ENCODE measurements at places on chromosomes 3 and 15.

DNA sequence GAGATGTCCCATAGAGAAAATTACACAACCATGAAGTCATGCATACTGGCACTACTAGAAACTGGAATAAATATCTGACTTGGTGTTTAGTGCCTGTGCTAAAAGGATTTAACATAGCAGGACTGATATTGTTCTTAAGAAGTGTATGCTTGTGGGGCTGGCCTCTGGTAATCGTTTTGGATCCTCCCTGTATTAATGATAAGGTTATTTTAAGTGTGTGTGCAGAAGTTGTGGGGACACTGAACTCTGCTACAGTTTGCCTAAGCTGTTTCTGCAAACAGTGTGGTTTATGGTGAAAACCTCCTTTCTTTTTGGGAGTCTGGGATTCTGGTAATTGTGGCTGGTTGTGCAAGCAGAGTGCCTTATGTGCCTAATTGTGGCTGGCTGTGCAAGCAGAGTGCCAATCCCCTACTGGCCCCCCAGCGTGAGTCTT, 120.8 kb downstream of the CLASP2 start:
- DNase-seq = no peak

DNA sequence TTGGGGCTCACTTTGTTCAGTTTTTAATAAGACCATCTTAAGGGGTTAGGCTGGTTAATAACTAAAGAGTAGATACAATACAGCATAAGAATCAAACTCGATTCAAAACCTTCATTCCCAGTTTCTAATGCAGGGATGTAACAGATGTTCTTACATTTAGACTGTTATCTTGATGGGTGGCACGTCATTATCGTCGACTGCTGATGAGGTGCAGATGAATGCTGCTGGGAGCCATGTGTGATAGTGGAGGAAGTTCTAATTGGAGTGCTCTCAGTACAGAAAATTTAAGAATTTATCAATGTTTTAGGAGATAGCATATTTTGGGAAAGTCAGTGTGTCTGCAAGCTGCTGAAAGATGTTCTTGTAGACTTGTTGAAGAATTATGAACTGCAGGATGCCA, 331.5 kb downstream of the PTPRG start:
- DNase-seq = no peak

- no peak for DNase-seq
These were observed 57.8 kb upstream of the PLSCR4 start for GRCh38 chr3:146308682-146309081.

- no peak for DNase-seq
These were observed 147.7 kb downstream of the CD47 start for GRCh38 chr3:107942951-107943749.

DNA sequence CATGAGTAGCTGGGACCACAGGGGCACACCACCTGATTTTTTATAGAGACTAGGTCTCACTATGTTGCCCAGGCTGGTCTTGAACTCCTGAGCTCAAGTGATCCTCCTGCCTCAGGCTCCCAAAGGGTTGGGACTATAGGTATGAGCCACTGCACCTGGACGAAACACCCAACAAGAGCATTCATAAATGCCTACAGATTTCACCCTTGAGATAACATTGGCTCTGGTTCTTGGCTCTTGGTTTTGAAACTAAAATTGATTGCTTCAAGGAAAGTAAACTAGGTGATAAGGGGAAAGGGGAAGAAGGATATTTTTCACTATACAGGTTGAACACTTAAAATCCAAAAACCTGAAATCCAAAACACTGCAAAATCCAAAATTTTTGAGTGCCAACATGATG, 10.3 kb downstream of the AP3S2 start:
- no peak for DNase-seq

DNA sequence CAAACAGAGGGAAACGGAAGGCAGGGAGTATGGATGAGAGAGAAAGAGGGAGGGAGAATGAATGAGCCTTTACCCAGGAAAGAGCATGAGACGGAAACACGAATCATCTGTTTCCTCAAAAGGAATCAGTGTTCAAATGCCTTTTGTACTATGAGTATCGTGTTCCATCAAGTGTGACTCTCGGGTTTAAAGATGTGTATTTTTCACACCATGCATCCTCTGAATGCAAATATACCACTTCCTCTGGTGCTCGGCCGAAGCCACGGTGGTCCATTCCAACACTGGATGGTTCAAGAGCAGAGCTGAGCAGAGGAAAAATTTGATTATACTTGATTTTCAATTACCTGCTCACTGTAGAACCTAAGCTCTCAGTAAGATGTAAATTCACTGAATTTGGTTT, 505.1 kb downstream of the MECOM start:
- DNase-seq = no peak

- no peak for DNase-seq
These were observed 108.7 kb upstream of the ALDH1A3 start for GRCh38 chr15:100770661-100771584.

- peak; percentile 22 for DNase-seq
These were observed 245.1 kb upstream of the NAALADL2 start for GRCh38 chr3:174614036-174614435.

DNA sequence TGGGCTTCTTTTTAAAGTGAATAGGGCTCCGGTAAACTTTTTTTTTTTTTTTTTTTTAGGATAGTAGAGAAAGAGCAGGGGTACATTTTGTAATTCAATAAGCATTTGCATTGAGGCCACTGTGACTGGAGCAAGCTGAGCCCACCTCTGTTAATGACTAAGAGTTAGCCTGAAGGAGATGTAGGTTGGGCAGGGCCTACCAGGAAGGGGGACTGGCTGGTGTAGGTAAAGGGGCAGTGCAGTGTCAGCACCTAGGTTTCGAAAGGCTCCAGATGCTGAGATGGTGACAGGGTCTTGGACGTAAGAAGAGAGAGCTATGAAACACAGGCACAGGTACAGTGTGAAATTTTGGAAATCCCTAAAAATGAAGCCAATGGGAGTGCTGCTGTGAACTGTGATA, 30.7 kb downstream of the LPP start:
- DNase-seq = no peak

GRCh38 chr3:122397201-122397600, 13.2 kb downstream of the FAM162A start:
- DNase-seq = no peak

DNA sequence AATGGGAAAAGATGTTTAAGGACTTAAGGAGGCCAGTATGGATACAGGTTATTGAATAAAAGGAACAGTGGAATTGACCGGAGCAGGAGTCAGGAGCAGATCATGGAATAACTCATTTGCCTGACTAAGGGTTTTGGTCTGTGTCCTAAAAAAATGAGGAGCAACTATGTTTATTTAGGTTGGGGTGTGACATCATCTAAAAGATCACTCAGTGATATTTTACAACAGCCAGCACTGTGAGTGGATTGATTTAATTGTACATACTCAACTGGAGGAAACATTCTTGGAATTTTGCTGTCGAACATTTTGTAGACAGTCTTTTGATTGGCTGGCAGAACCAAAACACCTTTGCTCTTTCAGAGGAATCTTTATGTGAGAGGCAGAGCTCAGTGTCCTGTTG, 348.6 kb upstream of the CDIN1 start:
- DNase-seq = no peak

GRCh38 chr3:184911570-184911969, 99.6 kb downstream of the VPS8 start:
- no peak for DNase-seq

GRCh38 chr15:88699861-88700260, 61.0 kb downstream of the ISG20 start:
- no peak for DNase-seq

DNA sequence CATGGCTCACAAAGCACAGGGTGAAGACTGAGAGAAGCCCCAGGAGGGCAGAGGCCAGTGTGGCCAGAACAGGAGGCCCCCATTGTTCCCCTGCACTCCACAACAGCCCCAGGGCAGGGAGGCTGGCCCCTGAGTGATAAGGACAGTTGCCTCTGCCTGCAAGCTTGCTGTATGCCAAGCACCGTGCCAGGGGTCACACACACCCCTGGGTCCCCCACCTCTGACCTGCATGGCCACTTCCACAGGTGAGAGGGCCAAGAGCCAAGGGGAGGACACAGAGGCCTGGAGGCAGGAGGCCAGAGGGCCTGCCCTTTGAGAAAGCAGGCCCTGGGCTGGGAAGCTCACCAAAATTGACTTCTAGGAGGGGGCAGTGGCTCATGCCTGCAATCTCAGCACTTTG, 23.7 kb downstream of the ATRIP start:
- no peak for DNase-seq

- no peak for DNase-seq
These were observed 245.2 kb upstream of the IGF1R start for GRCh38 chr15:98403169-98403568.

- DNase-seq = no peak
These were observed 49.8 kb upstream of the SLC4A7 start for GRCh38 chr3:27533718-27534573.

DNA sequence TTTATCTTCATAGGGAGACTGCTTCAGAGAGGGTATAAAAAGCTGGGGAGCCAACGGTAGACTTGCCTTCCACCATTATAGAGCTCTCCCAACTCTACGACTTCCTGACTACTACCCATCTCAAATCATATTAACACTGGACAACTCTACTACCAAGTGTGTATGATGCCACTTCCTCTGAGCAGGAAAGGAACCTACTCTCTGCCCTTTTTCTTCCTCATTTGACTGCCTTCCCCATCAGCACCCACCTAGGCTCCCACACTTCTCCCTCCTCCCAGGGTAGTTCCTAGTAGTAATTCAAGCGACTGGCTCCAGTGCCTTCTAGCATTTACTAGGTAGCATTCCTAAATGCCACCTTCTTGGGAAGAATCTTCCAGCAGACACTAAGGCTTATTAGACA, 24.5 kb upstream of the TBL1XR1 start:
- no peak for DNase-seq

DNA sequence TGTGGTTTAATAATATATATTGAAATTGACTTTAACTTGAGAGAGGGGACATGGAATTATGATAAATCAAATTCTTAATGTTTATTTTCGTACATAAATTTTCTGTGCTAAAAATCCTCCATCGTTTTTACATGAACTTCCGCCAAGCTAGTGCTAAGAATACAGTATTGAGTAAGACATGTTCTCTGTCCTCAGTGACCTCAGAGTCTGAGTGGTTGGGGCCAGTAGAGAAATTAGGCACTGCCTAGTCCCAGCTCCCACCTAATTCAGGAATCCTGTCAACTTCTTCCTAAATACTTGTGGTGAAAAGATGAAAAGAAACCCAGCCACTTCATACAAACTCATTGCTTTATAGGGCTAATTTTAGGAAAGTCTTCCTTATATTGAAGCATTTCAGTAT, 110.3 kb downstream of the PPP2R3A start:
- no peak for DNase-seq

DNA sequence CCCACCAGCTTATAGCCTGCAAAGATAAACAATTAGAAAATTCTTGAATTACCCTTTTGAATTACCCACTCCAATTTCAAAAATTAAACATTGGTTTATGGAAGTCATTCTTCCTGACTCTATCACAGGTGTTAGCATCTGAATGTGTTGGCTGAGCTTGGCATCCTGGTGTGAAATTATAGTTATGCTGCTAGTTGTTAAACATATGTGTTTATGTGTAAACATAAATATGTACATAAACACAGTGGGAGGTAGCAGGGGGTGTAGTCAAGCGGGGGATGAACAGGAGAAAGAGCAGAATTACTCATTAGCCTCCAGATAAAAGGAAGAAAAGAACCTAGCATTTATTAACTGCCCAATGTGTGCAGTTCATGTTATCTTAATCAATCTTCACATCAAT, 530.2 kb downstream of the MCTP2 start:
- no peak for DNase-seq

DNA sequence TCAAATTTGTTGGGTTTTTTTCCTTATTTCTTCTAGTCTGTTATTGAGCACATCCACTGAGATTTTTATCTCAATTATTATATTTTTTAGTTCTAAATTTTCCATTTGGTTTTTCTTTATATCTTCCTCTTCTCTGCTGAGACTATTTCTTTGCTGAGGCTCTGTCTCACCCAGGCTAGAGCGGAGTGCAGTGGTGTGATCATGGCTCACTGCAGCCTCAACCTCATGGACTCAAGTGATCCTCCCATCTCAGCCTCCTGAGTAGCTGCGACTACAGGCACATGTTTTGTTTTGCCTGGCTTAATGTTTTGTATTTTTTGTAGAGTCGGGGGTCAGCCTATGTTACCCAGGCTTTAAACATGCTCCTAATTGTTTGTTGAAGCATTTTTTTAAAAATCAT, 10.2 kb downstream of the CTDSPL start:
- DNase-seq = no peak

DNA sequence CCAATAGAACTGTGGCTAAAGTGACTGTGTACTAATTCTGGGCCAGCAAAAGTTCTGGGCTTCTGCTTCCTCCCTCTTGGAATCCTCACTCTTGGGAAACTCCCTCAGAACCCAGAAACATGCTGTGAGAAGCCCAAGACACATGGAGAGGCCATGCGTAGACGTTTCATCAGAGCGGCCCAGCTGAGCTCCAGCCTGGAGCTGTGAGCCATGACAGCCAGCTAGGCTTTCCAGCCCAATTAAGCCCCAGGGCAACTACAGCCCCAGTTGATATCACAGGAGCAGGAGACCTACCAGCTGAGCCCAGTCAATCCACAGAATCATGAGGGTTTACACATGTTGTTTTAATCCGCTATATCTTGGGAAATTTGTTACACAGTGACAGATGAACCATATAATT, 43.6 kb upstream of the CNOT10 start:
- DNase-seq = no peak

DNA sequence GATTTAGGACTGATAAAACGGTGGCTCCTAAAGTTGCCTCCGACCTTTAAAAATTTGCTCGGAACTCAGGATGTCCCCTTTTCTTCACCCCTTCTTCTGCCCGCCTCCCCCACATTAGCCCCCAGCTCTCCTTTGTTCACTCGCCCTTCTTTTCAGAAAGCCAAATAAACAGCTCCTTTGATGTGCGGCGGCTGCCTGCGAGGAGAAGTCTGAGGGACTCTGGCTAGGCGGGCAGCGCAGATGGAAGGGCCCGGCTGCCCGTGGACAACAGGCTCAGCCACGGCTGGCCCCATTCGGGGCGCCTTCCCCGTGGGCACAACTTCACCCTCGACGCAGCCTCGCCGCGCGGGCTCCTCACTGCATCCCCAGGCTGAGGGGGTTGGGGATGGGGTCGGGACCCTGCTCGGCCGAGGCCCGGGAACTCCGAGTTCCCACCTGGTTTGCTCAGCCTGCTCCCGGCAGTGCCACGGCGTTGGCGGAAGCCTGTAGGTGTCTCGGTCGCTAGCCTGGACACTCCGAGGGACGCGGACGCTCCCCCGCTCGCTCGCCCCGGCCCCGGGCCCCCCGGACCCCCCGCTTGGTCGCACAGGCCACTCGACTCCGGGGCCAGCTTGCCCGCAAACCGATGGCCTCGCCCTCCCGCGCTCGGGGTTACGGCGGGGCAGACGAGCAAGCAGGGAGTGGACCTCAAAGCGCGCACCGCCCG, 897 bp upstream of the TLE3 start:
- no peak for DNase-seq

DNA sequence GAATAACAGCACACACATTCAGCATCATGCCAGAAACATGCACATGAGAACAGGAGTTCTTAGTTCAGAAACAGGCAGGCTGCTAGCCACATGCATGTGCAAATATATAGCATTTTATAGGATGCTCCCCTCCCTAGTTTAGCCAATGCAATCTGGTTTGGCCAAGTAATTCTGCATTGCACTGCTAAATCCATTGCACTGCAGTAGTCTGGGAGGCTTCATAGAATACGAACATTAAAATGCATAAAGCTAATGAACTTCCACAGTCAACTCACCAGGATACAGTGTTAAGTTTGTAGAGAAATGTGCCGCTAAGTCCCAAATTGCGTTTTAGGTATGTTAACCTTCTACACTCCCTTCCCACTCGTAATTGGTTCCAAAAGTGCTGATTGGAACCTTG, 41.8 kb downstream of the EHHADH start:
- DNase-seq = no peak

Data from NCI-H2081 treated with DMSO at 0.1 percent for 48 hours (cell line).